Transverse colon (tissue), 4 donors: ENCODE measurements at places on chromosomes 6 and 20.

GRCh38 chr20:22711971-22712755 is 127.8 kb upstream of the FOXA2 start:
- DNase-seq = no peak

DNA sequence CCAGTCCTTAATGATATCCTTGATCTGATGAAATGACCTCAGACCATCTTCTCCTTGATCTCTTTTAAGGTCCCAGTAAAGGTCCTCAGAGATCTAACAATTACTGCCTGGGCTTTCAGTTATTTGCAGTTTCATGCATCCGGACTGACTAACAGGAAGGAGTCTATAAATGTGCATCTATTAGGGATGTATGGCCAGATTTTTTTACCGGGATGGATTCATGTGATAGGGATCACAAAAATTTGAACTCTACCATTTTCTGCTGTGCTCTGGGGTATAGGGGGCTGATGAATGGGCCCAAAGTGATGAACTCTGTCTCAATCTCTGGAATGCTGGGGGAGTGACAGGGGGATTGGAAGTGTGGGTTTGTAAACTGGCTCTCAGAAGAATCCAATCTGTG is 36.2 kb upstream of the SCUBE3 start:
- DNase-seq = no peak

DNA sequence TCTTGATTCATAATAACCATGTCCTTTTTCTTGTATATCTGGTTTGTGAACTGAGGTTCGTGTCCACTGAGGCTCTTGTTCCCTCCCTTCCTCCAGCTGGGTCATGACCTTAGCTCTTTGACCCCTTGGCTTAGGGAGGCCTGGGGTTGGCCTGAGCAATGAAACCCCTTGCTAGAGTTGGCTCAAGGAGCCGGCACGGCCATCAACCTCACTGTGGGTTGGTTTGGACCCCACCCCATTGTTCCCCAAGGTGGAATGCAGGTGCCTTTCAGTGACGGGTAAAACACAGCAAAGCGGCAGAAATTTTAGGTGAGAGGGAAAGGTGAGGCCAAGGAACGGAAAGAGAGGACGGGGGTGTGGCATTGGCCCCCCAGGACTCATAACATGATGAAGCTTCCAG is 44.5 kb upstream of the PHACTR3 start:
- no peak for DNase-seq

- DNase-seq = no peak
These were observed 545 bp downstream of the KHDC3L start for GRCh38 chr6:73362869-73363536.

GRCh38 chr20:32484225-32484957 is 100.7 kb downstream of the NOL4L start:
- peak; percentile 59 for DNase-seq
